ENCODE measurements at places on chromosomes 5 and 9. TPM values are rescaled to one million over a fixed set of nuclear protein-coding genes. Genes with fewer than 3 reads are reported as not detected.

The SPRY4 gene
- total RNA-seq: 3.0 TPM

The TIMD4 gene
- not detected for total RNA-seq

The LHX2 gene
- total RNA-seq: not detected

The TUSC1 gene
- total RNA-seq: 3.8 TPM

The MLANA gene
- total RNA-seq: not detected

The LTC4S gene
- 1.3 TPM for total RNA-seq

The CATSPER3 gene
- total RNA-seq: 0.16 TPM

The DMRT3 gene
- total RNA-seq: not detected

The SARDH gene
- 4.6 TPM for total RNA-seq

The OTULINL gene
- not detected for total RNA-seq

All from bronchial smooth muscle cell (primary cell).